ENCODE measurements at places on chromosomes 5 and 9.

- no peak for DNase-seq
These were observed 476.0 kb downstream of the ZSWIM6 start for GRCh38 chr5:61808091-61808490.

DNA sequence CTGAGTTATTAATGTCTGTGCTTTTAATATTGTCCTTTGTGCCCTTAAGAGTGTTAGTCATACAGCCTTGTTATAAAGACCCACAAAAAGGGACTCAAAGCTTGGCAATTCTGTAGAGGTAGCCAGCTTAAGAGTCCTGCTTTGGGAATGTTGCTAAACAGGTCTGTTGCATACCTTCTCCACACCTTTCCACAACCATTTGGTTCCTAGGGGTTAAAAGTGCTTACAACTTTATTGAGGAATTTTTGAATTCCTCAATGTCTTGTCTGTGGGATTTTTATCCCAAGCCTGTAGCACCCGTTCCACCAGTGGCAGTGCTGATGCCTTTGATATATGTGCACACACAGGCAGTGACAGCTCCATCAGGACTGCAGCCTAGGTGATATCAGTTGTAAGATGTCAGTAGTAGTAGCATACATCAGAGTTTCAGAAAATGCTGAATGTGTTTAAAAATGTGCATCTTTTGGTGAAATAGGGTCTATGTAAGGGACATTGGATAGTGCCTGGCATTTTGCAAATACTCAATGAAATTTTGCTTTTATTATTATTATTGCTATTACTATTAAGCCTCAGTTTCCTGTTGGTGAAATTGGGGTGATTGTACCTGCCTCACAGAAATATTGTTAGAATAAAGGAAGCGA lies 68.5 kb downstream of the WWC1 start:
- no peak for DNase-seq

GRCh38 chr5:176697934-176698538 lies 50.8 kb downstream of the TSPAN17 start:
- DNase-seq, result no peak

GRCh38 chr5:54603372-54603771 lies 85.8 kb downstream of the SNX18 start:
- no peak for DNase-seq

DNA sequence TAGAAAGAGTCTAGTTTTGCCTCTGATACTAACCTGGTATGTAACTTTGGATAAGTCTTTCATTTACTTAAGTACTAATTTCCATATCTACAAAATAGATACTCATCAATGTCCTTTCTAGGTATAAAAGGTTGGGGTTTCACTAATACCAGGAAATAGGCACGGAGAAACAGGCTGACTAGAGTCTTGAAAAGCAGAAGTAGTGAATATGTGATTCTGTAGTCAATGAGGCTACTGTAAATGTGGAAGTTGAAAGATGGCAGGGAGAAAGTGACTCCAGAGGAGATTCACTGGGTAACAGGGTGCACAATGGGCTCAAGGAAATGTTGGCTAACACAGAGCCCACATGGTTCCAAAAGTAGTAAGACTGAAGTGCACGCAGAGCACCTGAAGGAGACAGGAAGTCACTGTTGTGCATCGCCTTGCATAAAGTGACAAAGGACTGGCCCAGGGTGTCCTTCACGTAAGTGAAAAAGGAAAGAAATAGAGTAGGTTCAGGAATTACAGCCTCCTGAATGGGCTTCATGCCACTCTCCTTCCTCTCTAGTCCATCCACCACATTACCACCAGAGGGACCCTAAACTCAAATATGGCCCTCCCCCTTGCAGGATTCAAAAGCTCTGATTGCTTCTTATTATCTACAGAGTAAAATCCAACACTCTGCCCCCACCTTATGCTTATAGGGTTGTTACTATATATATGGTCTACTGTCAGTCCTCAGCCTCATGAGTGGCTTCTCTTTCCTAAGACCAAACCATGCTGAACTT lies 288.0 kb upstream of the SMARCA2 start:
- DNase-seq, result no peak

- DNase-seq, result no peak
These were observed 1.3 kb downstream of the NR2F1-AS1 start for GRCh38 chr5:93579692-93580062.

DNA sequence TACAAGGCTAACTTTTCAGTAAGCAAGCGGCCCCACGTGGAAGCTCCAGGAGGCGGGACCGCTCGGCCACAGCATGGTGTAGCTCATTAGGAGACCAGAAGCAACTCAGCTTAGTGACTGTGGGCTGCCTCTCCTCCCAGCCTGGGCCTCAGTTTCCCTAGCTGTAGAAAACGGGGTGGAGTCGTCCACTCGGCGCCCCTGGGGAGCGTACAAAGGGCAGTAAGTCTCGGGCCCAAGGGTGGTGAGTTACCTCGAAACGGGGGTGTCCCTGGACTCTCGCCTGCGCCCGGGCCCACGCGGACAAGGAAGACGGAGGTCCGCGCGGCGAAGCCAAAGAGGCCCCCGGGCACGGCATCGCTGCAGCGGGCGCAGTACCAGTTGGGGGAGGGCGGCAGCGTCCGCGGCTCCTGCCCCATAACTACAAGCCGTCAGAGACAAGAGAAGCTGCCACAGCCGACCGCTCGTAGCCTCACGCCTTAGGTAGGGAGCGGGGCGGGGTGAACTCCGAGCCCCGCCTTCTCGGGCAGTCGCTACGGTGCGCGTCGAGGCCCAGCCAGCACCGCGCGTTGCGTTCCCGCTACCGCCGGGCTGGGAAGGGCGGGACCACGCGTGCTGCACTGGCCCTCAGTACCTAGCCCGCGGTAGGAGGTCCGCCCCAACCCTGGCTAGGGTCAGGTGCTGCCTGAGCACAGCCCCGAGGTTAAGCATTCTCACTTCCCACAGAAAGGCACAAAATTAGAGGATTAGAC lies at the start of gene GEMIN5:
Gene GEMIN5, minus strand, starts transcription at position 494 of the 749 bp plus-strand sequence. Its CDS starts 78 bp downstream, at position 416.
- peak; percentile 94 for DNase-seq

- DNase-seq, result no peak
These were observed 16.1 kb upstream of the LNPEP start for GRCh38 chr5:96919754-96920197.

DNA sequence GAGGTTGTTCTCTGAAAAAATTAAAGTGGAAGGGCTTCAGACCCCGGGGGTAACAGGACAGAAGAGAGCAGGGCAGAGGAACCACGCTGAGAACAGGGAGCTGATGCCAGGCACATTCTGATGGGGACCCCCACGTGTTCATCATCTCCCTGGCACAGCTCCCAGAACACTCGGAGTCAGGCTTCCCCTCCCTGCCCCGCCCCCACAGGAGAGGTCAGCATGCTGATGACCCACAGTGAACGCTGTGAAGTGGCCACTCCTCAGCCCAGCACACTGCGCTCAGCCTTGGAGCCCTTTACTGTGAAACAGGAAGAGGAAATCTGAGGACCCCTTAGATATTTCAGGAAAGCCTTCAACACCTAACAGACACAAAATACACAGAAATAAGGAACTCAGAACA lies 16.4 kb downstream of the RETREG1 start:
- DNase-seq, result peak; percentile 84

DNA sequence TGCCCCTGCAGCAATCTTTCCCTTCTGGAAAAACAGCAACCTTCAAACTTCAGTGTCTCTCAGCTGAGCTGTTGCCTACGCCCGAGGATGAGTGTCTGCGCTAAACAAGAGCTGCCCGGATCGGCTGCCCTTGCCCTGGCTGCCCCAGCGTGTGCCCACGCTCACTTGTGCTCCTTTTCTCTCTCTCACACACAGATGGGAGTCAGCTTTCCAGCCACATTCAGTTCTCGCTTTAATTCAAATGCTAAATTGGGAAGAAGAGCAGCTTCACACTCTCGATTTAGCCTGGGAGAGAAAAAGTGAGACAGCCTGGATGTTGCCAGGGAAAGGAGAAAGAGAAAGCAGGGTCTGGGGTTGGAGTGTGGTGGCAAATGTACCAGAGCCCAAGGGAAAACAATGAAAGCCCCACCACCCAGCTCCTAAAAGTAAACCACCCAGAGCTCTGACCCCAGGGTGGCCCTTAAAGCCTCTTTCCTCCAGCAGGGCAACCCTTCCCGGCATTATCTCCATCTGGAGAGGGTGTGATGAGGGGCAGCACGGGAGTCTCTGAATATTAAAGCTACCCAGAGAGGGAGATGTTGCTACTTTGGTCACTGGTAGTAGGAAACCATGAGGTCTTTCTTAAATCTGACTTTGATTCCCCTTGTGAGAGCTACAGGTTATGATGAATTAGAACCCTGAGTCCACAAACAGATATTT lies 9.9 kb upstream of the EGR1 start:
- peak; percentile 13 for DNase-seq

DNA sequence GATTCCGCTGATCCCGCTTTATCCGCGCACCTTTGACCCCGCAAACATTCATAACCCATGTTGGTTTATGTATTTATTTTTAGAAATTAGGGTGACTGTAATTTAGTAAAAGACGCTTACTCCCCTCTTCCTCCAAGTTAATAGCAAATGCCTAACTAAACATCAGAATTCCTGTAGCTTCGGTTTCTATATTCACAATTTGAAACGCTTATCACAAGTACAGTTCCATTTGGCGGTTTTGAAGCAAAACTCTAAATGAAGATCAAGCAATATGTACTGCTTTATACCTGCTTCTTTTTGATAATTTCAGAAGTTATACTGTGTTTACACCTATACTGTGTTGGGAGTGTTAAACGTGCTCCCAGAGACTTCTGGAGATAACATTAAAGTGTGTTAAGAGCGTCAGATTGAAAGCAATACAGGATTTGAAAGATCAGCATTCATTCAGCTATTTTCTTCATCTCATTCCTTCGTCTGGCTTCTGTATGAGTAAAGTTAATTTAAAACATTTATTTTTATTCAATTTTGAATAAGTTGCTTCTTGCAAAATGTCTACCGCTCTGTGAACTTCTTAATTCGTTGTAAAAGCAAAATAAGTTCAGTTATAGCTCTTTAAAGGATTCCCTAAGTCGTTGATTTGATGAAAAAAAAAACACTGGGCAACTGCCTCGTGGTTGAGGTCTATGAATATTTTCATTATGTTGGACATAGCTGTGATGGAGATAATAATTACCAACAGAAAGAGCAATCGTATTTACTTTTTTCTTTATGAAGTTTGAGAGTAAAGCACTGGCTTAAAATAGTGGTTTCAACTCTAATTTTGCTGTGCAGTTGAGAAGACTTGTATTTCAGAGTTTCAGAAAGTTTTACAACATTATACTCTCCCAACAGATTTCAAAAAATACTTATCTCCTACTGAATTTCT lies 2.5 kb downstream of the PRDM6 start:
- DNase-seq, result no peak

DNA sequence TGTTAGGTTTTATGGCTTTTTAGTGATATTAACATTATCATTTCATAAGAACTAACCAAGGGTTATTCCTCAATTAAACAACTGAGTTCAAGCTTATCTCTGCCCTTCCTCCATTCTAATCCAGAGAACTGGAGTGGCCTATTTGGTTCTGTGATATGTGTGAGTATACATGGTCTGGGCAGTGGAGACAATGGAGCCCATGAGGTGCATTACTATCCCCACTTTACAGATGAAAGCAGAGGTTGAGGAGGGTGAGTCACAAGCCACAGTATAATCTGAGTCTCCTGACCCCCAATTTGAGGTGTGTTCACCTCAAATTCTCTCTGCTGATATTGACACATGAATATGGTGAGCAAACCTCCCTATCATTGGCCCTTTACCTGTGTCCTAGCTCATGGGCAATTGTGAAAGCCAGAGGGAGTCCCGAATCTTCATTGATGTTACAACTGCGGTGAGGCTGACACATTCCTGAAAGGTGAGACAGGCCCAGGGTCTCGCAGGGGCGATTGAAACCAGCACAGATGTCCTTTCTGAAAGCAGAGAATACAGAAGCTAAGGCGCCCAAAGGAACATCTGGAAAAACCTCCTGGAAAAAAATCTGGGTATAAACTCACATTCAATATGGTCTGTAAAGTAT lies 217.2 kb downstream of the TARS1 start:
- no peak for DNase-seq
